Hepatocyte (in vitro differentiated cells): ENCODE measurements at places on chromosomes 12 and 14.

GRCh38 chr14:61343471-61343870 lies 22.1 kb downstream of the PRKCH start:
- no peak for DNase-seq

- no peak for DNase-seq
Observed at GRCh38 chr12:93183940-93184671, 193.6 kb upstream of the NUDT4 start.

DNA sequence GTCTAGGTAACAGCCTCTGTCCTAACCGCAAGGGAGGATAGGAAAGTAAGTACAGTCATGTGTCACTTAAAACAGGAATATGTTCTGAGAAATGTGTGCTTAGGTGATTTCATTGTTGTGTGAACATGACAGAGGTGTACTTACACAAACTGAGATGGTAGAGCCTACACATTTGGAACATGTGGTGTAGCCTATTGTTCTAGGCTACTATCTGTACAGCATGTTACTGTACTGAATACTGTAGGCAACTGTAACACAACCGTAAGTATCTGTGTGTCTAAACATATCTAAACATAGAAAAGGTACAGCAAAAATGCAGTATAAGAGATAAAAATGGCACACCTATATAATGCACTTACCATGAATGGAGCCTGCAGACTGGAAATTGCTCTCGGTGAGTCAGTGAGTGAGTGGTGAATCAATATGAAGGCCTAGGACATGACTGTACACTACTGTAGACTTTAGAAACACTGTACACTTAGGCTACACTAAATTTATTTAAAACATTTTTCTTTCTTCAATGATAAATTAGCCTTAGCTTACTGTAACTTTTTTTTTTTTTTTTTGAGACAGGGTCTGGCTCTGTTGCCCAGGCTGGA lies 13.2 kb upstream of the MDM2 start:
- DNase-seq = no peak

DNA sequence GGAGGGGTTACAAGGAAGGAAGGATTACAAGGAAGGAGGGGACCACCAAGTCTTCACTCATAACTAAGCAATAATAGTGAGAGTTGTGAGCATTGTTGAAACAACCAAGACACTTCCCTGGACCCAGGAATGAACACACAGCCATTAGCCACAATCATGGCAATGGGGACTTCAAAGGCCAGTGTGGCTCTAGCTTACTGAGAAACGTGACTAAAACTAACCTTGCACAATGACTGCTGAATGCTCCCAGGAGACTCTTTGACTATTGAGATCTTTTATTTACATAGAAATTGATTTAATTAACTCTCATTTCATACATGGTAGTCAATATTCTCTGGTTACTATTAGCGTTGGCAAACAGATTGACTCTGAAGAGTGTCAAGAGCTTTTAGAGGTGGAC lies 263.0 kb upstream of the SOX5 start:
- DNase-seq = no peak

GRCh38 chr12:26088998-26089397 lies 35.8 kb downstream of the BHLHE41 start:
- DNase-seq = peak; percentile 48

- no peak for DNase-seq
Observed at GRCh38 chr14:50362764-50363713, 33.6 kb downstream of the CDKL1 start.

- DNase-seq = no peak
Observed at GRCh38 chr12:96063046-96063445, 27.7 kb upstream of the LTA4H start.

- peak; percentile 93 for DNase-seq
Observed at GRCh38 chr12:4562034-4562657, at the start of gene DYRK4. Gene DYRK4, plus strand, starts transcription at chr12:4562208. Its CDS starts 38 bp downstream, at chr12:4562246.

- DNase-seq = no peak
Observed at GRCh38 chr12:25438638-25439037, 114.4 kb downstream of the LMNTD1 start.

DNA sequence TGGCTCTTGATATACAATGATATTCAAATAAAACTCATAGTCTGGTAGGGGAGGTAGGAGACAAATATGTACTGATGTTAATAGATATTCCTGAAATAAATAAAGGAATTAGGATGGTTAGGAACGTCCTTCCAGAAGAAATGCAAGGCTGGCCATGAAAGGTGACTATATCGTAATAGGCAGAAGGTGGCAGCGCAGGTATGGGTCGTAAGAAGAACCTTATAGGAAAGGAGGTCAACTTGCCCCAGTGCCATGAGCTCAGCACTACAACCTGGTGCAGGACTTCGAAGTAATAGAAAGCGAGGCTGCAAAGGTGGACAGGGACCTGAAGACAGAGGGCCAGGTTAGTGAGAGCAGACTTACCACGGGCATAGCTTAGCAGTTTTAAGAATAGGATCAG lies 55.3 kb upstream of the FGD4 start:
- no peak for DNase-seq
